ENCODE measurements at places on chromosomes 2 and 18.

DNA sequence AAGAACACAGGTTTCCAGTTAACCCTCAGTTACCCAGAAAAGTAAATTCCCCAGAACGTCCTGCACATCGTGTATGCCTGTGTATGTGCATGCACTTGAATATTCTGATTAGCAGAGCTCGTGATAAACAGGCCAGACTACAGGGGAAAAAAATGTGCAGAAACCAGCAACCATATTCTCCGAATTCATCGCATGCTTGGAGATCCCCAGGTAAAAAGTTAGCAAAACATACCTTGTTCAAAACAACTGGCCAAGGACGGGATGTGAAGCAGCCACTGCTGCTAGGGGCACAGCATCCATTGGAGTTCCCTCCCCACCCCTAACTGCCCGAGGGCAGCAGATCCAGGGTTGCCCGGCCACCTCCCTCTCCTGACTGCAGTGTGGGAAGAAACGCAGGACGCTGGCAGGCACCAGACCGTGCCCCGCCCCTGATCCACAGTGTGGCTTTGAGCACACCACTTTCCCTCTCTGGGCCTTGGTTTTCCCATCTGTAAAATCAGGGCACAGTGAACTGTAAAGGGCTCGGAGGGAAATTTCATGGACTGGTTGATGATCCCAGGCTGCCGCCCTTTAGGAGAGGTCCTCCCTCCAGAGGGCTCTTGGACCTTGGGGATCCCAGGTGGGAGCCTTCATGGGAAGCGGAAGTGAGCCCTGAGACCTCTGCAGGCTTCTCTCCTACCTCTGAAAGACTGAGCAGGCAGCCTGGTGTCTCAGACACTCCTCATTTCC, 11.9 kb upstream of the ARID5A start:
- no peak for DNase-seq

GRCh38 chr2:159571540-159572260, 44.6 kb downstream of the BAZ2B start:
- DNase-seq = no peak

DNA sequence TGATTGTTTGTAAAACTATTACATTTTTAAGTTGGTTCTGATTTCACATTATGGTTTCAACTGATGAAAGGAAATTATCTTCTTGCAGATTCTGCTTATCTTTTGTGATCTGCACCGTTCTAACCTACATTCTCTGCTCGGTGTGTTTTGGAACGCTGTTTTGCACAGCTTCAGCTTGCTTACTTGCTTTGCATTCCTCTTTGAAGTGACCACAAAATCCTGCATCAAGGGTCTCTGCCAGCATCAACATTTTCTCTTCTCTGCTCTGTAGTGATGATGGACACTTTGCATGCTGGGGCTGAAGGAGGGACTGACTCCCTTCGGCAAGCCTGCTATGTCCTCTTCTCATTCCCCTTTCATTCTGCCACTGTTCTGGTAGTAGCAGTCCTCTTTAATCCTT, 485.2 kb downstream of the FBXO15 start:
- DNase-seq = no peak

GRCh38 chr18:63575681-63576080, 11.5 kb upstream of the SERPINB13 start:
- no peak for DNase-seq

DNA sequence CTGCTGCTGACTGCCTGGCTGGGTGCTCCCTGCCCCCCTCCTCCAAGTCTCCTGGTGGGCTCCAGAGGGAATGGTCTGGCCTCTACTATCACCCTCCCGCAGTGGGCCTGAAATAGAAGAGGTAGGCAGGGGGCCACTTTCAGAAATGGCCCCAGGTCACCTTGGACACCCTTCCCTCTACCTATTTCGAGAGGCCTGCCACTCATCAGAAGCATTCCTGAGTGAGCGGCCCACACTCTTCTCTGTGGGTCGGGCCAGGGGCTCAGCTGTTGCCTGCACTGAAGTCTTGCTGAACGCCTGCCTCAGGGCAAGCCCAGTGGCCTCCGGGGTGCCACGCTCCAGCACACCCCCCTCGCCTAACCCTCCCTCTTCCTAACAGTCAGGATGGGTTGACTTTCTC, 124.9 kb downstream of the TNS1 start:
- no peak for DNase-seq

- no peak for DNase-seq
Observed at GRCh38 chr2:120628248-120628647, 107.4 kb upstream of the GLI2 start.

GRCh38 chr2:29240601-29241000, 125.4 kb downstream of the CLIP4 start:
- DNase-seq = no peak
